ENCODE measurements at places on chromosomes 2 and 18.
A peak's percentile ranks its signal among the peaks of the same experiment; 100 is the strongest.

- no peak for DNase-seq
These were observed 105.5 kb upstream of the SYT4 start for GRCh38 chr18:43382641-43383403.

GRCh38 chr2:141438536-141438935 lies 692.3 kb downstream of the LRP1B start:
- no peak for DNase-seq

- DNase-seq: no peak
These were observed 187.7 kb upstream of the HAAO start for GRCh38 chr2:42979870-42980763.

DNA sequence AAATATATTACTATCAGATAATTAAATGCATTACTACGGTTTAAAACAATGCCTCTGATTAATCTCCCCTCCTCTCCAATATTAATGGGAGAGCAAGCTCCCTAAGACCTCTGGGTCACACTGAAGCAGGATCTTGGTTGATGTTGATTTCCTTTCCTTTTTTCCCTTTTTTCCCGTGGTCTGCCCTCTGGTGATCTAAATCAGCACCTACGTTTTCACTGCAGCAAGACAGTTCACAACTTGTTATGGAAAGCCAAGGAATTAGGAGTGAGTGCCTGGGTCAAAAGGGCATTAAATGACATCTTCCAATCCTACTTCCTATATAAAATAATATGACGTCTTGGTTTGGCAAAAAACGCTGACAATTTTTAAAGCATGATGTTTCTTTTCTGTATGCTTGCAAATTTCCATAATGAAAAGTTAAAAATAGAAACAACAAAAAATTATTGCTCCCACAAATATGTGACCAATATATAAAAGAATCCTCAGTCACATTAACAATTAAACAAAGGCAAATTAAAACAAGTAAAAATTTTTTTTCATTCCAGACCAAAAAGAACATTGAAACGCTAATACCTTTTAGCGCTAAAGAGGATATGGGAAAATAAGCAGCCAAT lies 7.9 kb upstream of the CFAP36 start:
- DNase-seq: no peak

DNA sequence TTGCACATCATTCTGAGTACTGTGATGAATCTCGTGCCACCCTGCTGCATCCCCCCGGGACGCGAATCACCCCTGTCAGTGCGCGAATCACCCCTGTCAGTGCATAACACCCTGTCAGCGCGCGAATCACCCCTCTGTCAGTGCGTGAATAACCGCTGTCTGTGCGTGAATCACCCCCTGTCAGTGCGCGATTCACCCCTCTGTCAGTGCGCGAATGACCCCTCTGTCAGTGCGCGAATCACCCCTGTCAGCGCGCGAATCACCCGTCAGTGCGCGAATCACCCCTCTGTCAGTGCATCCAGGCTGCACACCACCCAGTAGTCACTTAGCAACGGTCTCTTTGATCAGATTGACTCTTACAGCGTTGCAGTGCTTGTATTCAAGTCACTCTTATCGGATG lies 134.4 kb upstream of the TPO start:
- DNase-seq: no peak

DNA sequence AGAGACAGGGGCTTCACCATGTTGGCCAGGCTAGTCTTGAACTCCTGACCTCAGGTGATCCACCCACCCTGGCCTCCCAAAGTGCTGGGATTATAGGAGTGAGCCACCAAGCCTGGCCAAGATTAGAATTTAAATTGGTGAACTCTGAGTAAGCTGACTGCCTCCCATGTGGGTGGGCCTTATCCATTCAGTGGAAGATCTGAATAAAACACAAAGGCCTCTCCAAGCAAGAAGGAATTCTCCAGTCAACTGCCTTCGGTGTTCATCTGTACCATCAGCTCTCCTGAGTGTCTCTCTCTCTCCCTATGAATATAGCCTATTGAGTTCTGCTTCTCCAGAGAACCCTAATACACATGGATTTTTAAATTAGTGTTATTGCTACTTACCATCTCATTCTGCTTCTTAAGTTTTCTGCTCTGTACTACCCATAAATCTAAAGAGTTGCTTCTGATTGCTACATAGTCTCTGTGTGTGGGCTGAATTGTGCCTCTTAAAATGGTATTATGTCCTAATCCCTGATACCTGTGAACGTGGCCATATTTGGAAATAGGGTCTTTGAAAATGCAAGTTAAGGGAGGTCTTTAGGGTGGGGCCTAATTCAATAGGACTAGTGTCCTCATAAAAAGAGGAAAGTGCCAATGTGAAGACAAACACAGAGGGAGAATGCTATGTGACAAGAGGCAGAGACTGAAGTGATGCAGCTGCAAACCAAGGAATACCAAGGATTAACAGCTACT lies 36.3 kb downstream of the FBXO11 start:
- no peak for DNase-seq

DNA sequence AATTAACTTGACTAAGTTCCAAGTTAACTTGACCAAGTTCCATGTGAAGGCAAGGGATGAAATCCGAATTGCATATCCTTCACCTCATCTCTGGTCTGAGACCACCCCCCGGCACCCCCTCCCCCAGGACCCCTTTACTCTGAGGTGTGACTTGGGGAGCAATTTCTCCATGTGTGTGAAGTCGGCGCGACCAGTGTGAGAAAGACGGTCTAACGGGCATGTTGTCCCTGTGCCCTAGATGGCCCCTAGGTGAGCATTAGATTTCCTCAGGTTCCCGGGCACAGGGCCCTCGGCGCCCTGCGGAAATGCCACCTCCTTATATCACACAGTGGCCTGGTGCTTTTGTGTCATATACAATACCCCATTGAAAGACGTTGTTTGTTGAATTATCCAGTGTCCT lies 137.1 kb downstream of the CTIF start:
- no peak for DNase-seq

- DNase-seq: no peak
These were observed 146.5 kb downstream of the SH3BP4 start for GRCh38 chr2:235098269-235098668.

- DNase-seq: no peak
These were observed 77.5 kb downstream of the TMEM200C start for GRCh38 chr18:5817816-5818215.

DNA sequence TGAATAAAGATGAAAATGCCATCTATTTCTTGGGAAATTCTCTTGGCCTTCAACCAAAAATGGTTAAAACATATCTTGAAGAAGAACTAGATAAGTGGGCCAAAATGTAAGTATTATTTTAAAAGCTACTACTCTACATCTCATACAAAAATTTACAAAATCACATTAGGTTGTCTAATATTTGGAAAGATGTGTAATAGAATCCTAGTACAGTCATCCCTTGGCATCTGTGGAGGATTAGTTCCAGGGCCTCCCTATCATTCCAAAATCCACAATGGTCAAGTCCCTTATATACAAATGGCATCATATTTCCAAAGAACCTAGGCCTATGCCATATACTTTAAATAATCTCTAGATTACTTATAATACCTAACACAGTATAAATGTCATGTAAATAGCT lies 41.2 kb downstream of the KYNU start:
- DNase-seq: no peak

DNA sequence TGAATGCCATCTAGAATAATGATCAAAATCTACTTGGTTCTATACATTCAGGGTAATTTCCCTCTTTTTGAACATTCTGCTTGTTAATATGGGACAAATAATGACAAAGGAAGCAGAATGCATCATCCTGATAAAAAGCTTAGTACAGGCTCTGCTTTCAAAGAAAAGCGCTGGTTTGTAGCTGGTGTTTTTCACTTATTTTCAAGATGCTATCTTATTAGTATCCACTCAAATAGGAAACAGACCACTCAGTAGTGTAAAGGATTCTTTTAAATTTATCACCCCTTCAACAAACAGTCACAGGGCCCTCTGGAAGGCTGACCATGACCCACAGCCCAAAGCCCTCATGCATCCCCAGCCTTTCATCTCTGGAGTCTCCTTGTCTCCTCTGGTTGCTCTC lies 18.0 kb upstream of the AFF3 start:
- DNase-seq: no peak

- no peak for DNase-seq
These were observed 1225.6 kb downstream of the LRP1B start for GRCh38 chr2:140905083-140905781.

- DNase-seq: no peak
These were observed 186.3 kb downstream of the FSHR start for GRCh38 chr2:48968011-48968410.

GRCh38 chr18:41763361-41763760 lies 191.7 kb upstream of the PIK3C3 start:
- no peak for DNase-seq

GRCh38 chr2:136324966-136325365 lies 207.0 kb upstream of the CXCR4 start:
- peak; percentile 97 for DNase-seq
